ENCODE measurements at places on chromosomes 1 and 21.

GRCh38 chr1:168608796-168609715 is 32.7 kb downstream of the XCL1 start:
- no peak for DNase-seq

DNA sequence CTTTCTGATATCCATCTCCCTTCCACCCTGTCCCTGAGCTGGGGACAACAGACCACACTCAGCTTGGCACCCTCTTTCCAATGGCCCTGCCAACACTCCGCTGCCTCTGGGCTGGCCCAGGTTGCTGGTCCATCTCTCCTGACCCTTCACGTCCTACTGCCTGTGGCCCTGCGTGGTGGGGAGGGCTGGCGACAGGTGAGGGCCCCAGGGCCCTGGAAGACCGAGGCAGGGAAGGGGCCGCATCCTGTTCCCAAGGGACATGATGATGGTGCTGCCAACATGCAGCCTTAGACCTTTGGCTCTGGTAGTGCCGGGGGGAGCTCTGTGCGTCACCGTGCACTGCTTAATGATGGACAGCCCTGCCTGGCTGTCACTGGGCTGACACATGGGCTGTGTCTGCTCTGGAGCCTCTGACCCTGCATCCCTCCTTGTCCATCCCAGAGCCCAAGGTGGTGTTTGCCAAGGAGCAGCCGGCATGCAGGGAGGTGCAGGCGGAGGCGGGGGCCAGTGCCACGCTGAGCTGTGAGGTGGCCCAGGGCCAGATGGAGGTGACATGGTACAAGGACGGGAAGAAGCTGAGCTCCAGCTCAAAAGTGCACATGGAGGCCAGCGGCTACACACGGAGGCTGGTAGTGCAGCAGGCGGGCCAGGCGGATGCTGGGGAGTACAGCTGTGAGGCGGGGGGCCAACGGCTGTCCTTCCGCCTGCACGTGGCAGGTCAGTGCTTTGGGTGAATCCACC is 65.2 kb downstream of the OBSCN start:
- DNase-seq = no peak

GRCh38 chr1:192100686-192101468 is 57.4 kb upstream of the RGS18 start:
- DNase-seq = no peak

DNA sequence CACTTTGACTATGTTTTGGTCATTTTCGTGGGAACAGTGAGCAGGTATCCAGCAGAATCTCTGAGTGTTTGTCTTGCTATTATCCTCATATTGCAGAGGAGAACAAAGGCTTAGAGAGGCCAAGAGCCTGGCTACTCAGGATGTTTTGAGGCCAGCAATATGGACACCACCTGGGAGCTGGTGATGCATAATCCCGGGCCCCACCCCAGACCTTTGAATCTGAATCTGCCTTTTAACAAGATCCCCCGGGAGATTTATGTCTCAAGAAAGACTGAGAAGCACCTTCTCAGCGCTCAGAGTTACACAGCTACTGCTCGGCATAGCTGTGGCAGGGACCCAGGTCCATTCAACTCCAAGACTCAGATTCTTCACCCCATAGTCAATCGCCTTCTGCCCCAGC is 72.8 kb downstream of the PTPRU start:
- no peak for DNase-seq

GRCh38 chr1:47709872-47710231 is 272.0 kb downstream of the FOXD2 start:
- no peak for DNase-seq
